Stimulated activated CD4-positive, alpha-beta T cell treated with anti-CD3 and anti-CD28 coated beads, Interleukin-4, amount 100 ng/mL, for 1 hour (primary cell): ENCODE measurements at places on chromosomes 5 and 9.

DNA sequence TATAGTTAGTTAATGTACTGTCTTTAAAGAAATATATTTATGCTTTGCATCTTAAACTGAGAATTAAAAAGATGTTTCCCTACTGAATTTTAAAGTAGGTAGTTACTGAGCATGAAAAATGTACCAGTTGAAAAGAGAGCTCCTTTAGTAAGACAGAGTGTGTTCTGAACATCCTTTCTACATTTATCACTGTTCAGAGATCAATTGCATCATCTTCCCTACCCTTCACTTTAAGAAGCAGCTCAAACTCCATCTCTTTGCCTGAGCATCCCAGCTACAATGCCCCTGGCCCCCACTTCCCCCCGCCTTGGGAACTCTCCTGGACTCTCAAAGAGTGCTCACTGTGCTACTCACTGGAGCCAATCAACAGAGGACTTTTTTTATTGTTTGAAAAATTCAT lies 164.7 kb downstream of the GNAQ start:
- DNase-seq, result no peak

GRCh38 chr5:64628901-64629300 lies 61.4 kb upstream of the SHISAL2B start:
- no peak for DNase-seq

- DNase-seq, result no peak
Observed at GRCh38 chr5:92713826-92714225, 867.2 kb downstream of the NR2F1-AS1 start.

- no peak for DNase-seq
Observed at GRCh38 chr5:141437221-141437620, 6.9 kb downstream of the PCDHGA12 start.
